ENCODE measurements at places on chromosomes 1 and 21. TPM values are rescaled to one million over a fixed set of nuclear protein-coding genes. Genes with fewer than 3 reads are reported as not detected.

The CLDN8 gene
- not detected for total RNA-seq

The RAB7B gene
- total RNA-seq, result 1.7 TPM

The NPHS2 gene
- not detected for total RNA-seq

The IFFO2 gene
- total RNA-seq, result 21.5 TPM

The RPE65 gene
- total RNA-seq, result not detected

The ANKRD45 gene
- 0.39 TPM for total RNA-seq

The CDCA8 gene
- total RNA-seq, result 1.2 TPM

The LCE1D gene
- total RNA-seq, result not detected

The PRDM16 gene
- total RNA-seq, result 80.7 TPM

The KRTAP22-1 gene
- not detected for total RNA-seq

The RGSL1 gene
- total RNA-seq, result not detected

The FAM78B gene
- total RNA-seq, result 3.4 TPM

The UBL4B gene
- not detected for total RNA-seq

The MEX3A gene
- total RNA-seq, result 1.6 TPM

The WNT3A gene
- total RNA-seq, result not detected

The LCE2C gene
- not detected for total RNA-seq

The ACTA1 gene
- 46.8 TPM for total RNA-seq

The RGS8 gene
- total RNA-seq, result not detected

The IL19 gene
- not detected for total RNA-seq
